Kidney glomerular epithelial cell (primary cell): ENCODE measurements at places on chromosomes 2 and 18.

- DNase-seq: no peak
These were observed 122.9 kb upstream of the ACVR1C start for GRCh38 chr2:157751462-157752058.

GRCh38 chr2:280650-281110, 7.2 kb downstream of the ALKAL2 start:
- no peak for DNase-seq

DNA sequence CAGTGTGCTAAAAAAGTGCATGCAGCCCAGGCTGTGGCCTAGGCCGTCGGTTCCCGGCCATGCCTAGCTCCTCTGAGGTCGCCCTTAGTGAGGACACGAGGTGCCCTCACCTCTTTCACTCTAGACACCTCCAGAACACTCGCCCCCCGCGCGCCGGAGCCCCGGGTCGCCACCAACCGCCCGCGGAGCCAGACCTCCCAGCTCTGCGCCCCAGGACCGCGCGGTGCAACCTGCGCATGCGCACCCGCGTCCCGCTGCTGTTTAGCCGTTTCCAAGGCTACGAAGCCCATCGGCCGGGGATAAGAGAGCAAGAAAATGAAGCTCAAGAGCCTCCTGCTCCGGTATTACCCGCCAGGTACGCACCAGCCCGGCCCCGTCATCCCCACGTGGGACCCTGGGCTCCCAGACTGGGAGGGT, at the start of gene DAW1:
DAW1 (plus strand) TSS at position 257 of the 417 bp plus-strand sequence; CDS start at position 316, 59 bp downstream.
- DNase-seq: no peak

GRCh38 chr18:79928563-79928960, 22.9 kb downstream of the SLC66A2 start:
- no peak for DNase-seq

- DNase-seq: no peak
These were observed 28.4 kb downstream of the HK2 start for GRCh38 chr2:74862020-74862964.

DNA sequence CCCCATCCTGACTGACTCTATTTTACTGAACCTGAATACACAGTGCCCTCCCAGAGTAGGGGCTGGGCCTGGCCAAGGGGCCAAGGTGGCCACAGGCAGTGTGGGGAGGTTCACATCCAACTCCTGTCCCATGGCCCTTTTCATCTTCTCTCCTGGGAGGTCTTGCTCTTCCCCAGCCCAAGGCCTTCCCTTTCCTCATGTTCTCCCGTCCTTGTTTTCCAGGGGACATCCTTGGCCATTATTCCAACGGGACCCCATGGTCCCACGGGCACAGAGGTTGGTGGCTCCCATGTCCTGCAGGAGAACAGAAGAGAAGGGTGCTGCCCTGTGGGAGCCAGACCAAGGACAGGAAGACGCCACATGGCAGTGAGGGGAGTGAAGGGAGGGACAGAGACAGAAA, 10.4 kb downstream of the MALL start:
- no peak for DNase-seq

GRCh38 chr2:240626531-240627300, 1.4 kb downstream of the GPR35 start:
- no peak for DNase-seq
